BJ (cell line): ENCODE measurements at places on chromosomes 12 and 14. TPM values are rescaled to one million over a fixed set of nuclear protein-coding genes. Genes with fewer than 3 reads are reported as not detected.

Gene SERPINA1
- polyA plus RNA-seq = 0.34 and 0.40 TPM in 2 replicates

Gene NAV3
- polyA plus RNA-seq = 91.7 and 93.5 TPM in 2 replicates

Gene CCDC92
- 26.8 and 35.9 TPM in 2 replicates for polyA plus RNA-seq

Gene BLOC1S1
- polyA plus RNA-seq = 147 and 172 TPM in 2 replicates

Gene GDF3
- polyA plus RNA-seq = not detected in 2 replicates

Gene AKAP6
- polyA plus RNA-seq = 18.5 and 22.9 TPM in 2 replicates

Gene SLC17A8
- polyA plus RNA-seq = not detected in 2 replicates

Gene BBOF1
- polyA plus RNA-seq = 3.5 and 7.5 TPM in 2 replicates

Gene PPFIBP1
- 47.5 and 67.4 TPM in 2 replicates for polyA plus RNA-seq

- DNase-seq = no peak
These were observed 323.8 kb downstream of the RAD51B start for GRCh38 chr14:68143341-68143841.

- no peak for DNase-seq
These were observed 23.6 kb downstream of the IRF2BPL start for GRCh38 chr14:77004711-77005460.

DNA sequence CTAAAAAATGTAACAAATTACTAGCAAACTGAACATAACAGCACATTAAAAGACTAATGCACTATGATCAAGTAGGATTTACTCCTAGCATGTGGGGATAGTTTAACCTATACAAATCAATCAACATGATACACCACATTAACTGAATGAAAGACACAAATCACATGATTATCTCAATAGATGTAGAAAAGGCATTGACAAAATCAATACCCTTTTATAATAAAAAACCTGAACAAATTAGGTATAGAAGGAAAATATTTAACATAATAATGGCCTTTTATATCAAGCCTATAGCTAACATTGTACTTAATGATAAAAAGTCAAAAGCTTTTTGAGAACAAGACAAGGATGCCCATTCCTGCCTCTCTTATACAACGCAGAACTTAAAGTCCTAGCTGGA is 540.0 kb downstream of the RERGL start:
- DNase-seq = no peak

GRCh38 chr12:119679490-119679889 is 11.6 kb downstream of the PRKAB1 start:
- DNase-seq = no peak

- no peak for DNase-seq
These were observed 47.7 kb upstream of the RMST start for GRCh38 chr12:97414855-97415254.

DNA sequence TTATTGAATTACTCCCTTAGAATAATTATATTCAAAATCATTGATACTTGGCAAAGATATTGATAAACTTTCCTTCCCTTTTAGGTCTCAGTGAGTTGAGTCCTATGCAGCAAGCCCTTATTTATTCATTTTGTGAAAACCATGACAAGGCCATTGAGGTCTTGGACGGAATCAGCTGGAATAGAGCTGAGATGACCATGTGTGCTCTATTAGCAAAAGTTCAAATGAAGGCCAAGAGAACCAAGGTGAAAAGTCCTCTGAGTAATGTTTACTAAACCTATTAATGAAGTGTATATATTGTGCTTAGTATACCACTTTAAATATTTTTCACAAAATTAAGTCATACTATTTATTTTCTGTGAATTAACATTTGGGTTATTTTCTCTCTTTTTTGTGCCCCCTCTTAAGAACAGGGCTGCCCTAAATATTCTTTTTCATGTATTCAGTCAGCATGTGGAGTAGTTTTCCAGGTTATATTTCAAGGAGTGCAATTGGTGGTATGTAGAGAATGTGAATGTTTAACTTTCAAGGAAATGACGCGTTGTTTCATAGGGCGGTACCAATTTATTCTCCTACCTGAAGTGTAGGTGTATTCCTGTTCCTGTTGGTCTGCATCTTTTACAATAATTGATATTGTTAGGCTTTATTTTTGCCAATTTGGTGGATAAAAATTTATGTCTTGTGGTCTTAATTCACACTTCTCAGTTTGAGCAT is 201.4 kb downstream of the TTC6 start:
- DNase-seq = no peak

GRCh38 chr12:22335794-22336166 is 1.3 kb upstream of the ST8SIA1 start:
- no peak for DNase-seq

DNA sequence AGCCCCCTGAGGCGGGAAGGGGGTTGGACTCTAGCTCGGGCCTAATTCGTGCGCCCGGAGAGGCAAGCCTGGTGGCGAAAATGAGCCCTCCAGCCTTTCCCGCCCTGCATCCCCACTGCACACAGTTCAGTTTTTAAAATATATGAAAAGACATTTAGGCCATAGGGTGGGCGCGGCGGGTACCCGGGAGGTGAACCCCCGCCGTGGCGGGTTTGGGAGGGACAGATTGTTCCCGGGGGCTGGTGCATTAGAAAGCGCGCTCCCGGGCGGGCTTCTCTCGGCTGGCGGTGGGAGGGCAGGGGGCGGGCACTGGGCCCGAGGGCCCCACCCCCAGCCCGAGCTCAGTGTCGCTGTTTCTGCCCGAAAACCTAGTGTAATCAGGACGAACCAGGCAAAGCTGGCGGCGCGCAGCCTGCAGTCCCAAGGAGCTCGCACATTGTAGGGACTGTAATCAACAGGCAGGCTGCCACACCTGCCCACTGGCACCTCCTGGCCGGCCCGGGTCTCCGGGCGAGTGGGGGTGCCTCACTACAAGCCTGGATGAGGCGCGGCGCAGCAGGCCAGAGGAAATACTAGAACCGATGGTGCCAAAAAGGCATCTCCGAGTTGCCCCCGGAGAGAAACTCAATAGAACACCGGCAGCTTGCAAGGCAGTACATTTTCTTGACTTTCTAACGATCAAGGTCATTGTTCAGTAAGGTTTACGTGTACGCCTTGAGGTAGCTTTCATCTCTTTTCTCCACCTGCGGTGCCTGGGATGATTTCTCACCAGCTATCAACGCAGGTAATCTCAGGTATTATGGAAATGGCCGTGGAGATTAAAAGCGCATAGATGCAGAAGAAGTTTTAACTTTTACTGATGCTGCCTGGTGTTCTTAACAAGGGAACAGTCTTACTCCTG is 764 bp upstream of the SPTB start:
- DNase-seq = no peak

- DNase-seq = no peak
These were observed 159.1 kb downstream of the RASSF9 start for GRCh38 chr12:85676816-85677749.

- DNase-seq = no peak
These were observed 82.0 kb downstream of the LMO3 start for GRCh38 chr12:16523951-16524331.

- DNase-seq = no peak
These were observed 254.6 kb downstream of the SEC23A start for GRCh38 chr14:38848243-38848935.

DNA sequence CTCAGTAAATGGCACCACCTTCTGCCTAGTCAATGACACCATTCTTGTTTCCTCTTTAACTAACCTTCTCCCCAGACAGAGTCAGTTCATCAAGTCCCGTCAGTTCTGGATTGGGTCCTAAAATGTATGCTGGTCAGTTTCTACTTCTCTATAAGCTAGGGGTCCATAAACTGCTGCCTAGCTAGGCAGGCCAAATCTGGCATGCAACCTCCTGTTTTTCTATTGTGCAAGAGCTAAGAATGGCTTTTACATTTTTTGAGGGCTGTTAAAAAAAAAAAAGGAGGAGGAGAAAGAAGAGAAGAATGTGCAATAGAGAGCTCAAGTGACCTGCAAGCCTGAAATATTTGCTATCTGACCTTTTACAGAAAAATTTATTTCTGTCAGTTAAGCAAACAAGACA is 6.4 kb upstream of the TMED10 start:
- peak; percentile 67 for DNase-seq

DNA sequence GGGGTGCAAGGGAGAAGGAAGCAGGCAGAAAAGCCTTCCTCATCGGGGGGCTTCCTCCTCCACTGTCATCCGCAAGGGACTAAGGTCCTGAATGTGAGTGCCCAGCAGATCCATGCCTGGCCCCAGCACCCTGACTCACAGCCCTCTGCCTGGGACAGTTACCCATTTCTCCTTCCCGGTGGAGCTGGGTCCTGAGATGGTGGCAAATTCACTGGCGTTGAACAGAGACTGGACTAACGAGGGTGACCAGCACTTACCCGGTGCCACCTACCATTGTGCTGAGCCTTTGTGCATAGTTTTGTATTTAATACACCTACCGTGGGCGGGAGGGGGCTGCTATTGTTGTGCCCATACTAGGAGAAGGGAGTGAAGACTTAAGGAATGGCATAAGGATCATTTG is 30.9 kb upstream of the PLEKHG6 start:
- no peak for DNase-seq

DNA sequence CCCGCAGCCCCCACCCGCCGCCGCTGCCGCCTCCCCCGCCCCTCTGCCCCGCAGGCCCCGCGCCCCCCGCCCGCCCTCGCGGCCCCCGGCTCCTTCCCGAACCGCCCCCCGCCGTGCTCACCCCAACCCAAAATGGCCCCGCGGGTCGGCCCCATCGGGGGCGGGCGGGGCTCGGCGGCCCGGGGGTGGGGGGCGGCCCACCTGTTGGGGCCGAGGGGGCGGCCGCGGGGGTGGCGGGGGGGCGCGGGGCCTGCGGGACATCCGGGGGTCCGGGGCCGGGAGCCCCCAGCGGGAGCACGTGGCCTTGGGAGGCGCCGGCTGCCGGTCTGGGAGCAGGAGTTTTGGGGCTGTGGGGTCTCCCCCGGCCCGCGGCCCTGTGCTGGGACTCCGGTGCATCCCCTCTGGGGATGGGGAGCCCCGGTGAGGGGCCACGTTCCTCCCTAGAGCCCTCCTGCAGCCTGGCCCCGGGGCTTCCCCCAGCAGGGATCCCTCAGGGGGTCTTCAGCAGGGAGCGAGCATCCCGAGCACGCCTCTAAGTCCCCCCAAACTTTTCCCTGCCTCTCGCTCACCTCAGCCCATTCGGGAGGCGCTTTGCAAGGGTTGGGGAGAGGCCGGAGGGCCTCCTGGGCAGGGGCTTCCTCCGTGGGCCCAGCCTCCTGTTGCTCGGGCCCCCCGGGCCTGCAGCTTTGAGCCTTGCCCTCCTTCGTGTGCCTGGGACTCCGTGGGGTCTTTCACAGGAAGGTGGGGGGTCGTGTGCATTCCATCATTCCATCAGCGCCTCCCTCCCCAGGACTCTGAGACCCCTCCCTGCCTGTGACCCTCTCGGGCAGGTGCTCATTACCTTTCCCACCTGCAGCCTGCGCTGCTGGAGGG is 710 bp downstream of the MTA1 start:
- DNase-seq = no peak

DNA sequence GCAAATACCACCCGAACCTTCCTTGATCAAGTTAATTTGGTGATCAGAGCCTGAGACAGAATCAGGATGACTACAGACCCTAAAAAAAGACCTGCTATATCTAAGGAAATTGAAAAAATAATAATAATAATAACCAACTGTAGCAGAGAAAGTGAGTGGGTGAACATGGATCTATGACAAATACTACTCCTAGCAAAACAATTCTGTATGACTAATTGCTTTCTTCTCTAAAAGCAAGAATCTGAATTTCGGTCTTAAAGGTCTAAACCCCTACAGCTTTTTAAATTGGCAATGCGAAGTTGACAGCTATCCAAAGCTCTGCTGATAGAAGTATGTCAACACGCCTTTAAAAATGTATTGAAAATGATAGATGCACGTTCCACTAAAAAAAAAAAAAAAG is 102.2 kb downstream of the PRKAB1 start:
- no peak for DNase-seq

- no peak for DNase-seq
These were observed at the start of gene ESRRB for GRCh38 chr14:76375947-76376404. TSS of gene ESRRB (plus strand) at chr14:76376137. CDS start at chr14:76376402, 265 bp downstream.

DNA sequence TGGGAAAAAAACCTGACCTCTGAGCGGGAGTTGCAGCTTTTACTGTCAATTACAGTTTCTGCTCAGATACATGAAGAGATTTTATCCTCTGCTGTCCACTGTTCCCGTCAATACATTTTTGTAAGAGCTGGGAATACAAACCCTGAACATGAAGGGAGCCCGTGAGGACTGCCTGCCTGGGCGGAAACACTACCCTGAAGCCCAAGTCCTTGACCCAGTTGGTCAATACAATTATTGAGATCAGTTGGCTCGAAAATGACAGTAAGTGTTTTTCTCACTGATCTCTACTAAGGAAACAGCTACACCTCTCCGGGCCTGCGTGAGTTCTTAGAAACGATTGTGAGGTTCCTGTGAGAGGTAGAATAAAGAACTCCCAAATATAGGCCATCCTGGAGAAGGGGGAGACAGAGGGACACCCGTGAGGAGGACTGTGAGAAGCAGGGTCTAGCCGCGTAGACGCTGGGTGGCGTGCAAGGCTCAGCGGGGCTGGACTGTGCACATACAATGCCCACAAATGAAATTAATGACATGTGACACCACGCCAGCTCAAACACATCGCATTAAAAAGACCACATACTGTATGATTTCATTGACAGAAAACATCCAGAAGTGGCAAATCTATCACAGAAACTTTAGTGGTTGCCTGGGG is 509.5 kb downstream of the TMEM132D start:
- DNase-seq = no peak

- DNase-seq = no peak
These were observed 11.0 kb downstream of the CBLN3 start for GRCh38 chr14:24418492-24418873.

DNA sequence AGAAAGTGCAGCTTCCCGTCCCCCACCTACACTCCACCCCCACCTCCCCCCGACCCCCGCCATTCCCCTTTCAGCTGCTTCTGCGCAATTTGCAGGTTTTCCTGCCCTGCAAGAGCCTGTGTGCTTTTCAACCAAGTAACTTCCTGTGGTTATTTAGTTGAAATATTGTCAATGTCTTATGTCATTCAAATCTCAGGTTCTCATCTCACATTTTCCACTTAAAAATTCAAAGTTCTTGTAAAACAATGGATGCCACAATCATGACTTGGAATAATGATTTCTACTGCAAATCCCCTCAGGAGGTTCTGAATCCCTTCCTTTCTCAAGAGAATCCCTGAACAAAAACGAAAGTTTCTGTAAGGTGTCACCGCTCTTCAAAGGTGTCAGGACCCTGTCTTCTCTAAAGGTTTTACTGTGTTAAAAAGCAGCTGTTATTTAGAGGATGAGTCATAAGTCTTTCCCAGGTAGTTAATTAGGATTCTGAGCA is 31.6 kb downstream of the WBP11 start:
- no peak for DNase-seq

DNA sequence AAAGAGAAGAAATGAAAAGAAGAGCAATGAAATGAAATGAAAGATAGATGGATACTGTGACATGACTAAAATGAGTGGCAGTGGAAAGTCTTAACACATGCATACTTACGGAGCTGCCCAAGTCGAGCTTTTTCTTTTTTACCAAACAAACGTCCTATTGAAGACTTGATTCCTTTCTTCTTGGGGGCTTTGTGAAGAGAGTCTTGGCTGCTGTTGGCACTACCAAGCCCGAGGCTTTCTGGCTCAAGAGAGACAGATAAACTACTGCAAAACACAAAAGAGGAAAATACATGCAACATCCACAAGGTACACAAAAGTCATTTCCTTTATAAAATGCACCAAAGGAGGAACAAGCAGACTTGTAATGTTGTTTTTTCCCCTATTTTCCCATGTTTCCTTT is 261.2 kb downstream of the ACSS3 start:
- no peak for DNase-seq

- no peak for DNase-seq
These were observed 68.7 kb upstream of the TMPO start for GRCh38 chr12:98446682-98447081.

GRCh38 chr14:76811561-76811960 is 1.1 kb downstream of the ANGEL1 start:
- no peak for DNase-seq

- DNase-seq = no peak
These were observed 21.8 kb downstream of the IRAK3 start for GRCh38 chr12:66210840-66211239.

- no peak for DNase-seq
These were observed 38.1 kb downstream of the CORO1C start for GRCh38 chr12:108693186-108693730.
